ENCODE measurements at places on chromosomes 7 and 10. TPM values are rescaled to one million over a fixed set of nuclear protein-coding genes. Genes with fewer than 3 reads are reported as not detected.

The SNCG gene
- 3.5 TPM for total RNA-seq

GRCh38 chr7:18399436-18400235, 95.9 kb upstream of the HDAC9 start:
- DNase-seq, result no peak

- DNase-seq, result no peak
Measured at GRCh38 chr10:63675171-63675570, 154.0 kb downstream of the REEP3 start.

DNA sequence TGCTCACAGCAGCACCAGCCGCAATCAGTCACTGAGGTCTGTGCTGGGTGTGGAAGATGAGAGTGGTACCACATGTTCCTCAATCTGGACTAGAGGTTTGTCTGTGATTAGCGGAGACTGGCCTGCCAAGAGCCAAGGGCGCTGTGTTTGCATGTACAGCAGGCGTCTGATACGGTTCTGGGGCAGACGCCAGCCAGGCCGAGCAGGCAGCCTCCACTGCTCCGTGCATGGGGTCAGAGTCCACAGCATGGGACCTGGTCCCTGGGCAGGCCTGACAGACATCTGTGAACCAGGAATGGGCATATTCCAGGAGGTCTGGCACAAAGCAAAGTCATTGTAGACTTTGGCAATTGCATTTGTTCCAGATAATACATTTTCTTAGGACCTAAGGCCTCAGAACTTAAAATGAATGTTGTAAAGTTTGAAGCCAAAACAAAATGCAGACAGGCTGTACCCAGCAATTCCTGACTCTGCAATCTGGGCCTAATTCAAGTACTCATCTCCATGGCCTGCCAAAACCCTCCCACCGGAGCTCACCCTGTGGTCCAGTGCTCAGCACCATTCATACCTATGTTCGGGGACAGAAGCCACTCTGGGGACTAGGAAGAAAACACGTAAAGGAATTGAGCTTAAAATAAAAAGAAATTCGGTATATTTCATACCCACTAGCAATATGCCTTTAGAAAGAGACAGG, 50.0 kb upstream of the FAM20C start:
- DNase-seq, result no peak

- no peak for DNase-seq
Measured at GRCh38 chr7:129772646-129773280, 161.2 kb downstream of the NRF1 start.
